ENCODE measurements at places on chromosomes 5 and 9.

DNA sequence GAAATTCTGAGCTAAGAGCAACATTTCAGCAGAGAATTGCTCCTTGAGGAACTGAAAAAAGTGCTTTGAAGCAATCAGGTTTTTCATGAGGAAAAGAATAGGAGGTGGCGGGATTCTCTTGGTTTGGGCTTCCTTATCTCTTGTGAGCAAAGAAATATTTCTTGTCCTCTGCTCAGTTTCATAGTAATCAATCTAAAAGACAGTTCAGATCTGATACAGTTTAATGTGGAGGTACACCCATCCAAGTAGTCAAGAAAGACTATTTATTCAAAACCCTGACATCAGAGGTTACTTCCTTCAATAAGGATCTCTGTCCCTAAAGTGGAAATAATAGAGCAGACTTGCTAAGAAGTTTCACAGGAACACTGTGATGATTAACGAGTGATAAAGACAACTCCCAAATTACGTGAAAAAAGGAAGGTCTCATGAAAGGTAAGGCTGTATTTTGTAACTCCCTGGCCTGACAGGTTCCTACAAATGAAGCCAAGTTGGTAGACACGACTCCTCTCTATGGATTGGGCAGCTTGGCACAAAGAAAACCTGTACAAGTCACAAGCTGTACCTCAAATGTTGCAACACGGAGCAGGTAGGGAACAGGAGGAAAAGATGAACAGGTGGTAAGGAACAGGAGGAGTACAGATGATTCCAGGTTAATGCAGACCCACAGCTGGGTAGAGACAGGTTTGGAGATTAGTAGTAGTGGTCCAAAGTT lies 94.1 kb downstream of the SUSD1 start:
- no peak for DNase-seq

- peak; percentile 49 for DNase-seq
Observed at GRCh38 chr5:149672701-149673476, 57.2 kb upstream of the PPARGC1B start.

DNA sequence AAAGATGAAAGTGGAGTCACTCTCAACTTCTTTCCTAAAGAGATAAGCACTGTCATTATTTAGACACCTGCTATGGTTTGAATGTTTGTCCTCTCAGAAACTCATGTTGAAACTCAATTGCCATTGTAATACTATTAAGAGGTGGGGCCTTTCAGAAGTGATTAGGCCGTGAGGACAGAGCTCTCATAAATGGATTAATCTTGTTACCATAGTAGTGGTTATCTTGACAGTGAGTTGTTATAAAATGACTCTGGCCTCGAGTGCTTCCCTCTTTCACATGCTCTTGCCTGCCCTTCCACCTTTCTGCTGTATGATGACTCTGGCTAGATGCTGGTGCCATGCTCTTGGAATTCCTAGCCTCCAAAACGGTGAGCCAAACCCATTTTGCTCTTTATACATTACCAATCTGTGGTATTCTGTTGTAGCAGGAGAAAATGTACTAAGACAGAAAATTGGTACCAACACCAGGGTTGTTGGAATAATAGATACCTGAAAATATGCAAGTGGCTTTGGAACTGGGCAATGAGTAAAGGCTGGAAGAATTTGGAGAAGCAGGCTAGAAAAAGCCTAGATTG lies 38.0 kb downstream of the GDA start:
- DNase-seq: no peak

GRCh38 chr9:93133681-93134014 lies 403 bp downstream of the NINJ1 start:
- DNase-seq: peak; percentile 74

GRCh38 chr5:118832974-118833373 lies 155.4 kb downstream of the DTWD2 start:
- no peak for DNase-seq

- no peak for DNase-seq
Observed at GRCh38 chr9:110006657-110007056, 201.3 kb downstream of the C9orf152 start.

GRCh38 chr5:154570572-154571324 lies 92.7 kb upstream of the HAND1 start:
- DNase-seq: no peak

DNA sequence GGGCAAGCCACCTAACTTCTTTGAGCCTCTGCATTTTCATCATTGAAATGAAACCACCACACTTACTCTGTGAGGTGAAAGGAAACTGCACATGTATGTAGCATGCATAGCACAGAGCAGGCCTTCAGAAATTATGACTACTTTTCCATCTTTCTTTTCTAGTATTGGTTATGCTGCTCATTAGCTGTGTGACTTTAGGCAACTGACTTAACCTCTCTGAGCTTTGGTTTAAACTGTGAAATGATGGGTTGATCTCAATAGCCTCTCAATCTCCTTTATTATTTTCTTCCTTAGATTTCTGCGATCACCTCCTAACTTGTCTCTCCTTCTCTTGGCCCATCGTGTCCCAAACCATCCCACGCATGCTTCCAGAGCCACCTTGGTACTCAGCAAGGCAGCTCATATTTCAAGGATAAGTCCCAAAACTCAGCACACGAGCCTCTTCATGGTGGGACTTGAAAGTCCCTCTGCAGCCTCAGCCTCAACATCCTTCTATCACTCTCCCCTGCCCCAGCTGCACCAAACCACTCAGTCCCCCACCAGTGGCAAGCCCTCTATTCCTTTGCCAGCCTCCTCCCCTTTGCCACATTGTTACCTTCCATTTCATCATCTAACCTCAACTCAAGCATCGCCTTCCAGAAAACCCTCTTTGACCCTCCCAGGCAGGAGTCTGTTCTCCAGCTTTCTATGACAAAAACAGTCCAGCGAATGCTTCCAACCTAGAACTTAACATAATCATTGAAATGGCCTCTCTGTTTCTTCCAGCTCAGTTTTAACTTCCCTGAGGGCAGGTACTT lies 60.3 kb upstream of the DNAH5 start:
- no peak for DNase-seq

- DNase-seq: no peak
Observed at GRCh38 chr5:41418220-41419031, 92.0 kb downstream of the PLCXD3 start.

DNA sequence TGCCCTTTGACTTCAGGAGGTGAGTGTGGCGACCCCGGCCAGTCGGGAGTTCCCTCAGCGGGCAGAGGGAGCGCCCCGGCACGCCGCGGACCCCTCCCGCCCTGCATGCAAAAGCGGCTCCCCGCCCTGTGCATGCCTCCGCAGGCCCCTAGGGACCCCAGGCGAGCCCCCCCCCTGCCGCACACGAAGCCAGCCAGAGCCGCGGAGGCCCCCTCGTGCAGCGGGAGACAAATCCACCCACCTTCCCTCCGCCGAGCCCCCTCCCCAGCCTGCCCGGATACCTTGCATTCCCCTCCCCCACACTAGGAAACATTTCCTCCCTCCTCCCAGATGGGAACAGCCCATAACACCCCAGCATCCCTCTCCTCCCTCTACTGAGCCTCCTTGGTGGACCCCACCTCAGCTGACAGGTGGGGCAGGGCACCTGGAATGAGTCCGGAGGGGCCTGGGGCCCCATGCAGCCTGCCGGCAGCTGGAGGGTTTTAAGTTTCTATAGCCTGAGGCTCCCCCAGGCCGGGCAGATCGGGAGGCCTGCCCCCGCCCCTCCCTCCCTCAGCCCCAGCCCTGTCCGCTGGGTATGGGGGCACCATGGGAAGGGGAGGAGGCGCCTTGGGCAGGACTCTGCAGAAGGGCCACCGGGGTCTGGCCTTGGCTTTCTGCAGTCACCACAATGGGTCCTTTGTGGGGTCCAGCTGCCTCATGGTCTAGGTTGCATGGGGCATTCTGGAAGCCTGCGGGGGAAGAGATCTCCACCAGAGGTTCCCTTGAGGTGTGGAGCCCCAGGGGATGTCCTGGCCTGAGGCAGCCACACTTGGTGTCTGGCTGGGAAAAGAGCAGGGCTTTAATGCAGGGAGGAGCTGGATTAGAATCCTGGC lies 601 bp downstream of the ERGIC1 start:
- no peak for DNase-seq

GRCh38 chr9:34633851-34634550 lies 3.6 kb downstream of the SIGMAR1 start:
- peak; percentile 64 for DNase-seq
